Activated CD4-positive, alpha-beta T cell treated with anti-CD3 and anti-CD28 coated beads for 48 hours (primary cell): ENCODE measurements at places on chromosomes 5 and 9.

- no peak for DNase-seq
Observed at GRCh38 chr5:134642931-134643530, 5.6 kb upstream of the SEC24A start.

- DNase-seq = peak; percentile 39
Observed at GRCh38 chr5:141914199-141914743, 9.4 kb upstream of the DELE1 start.

GRCh38 chr5:38806775-38807258, 39.0 kb upstream of the OSMR start:
- peak; percentile 50 for DNase-seq

GRCh38 chr9:83466351-83466750, 71.8 kb downstream of the FRMD3 start:
- DNase-seq = no peak

GRCh38 chr9:84463272-84463671, 122.7 kb upstream of the SLC28A3 start:
- no peak for DNase-seq

- DNase-seq = no peak
Observed at GRCh38 chr5:66660396-66660795, 64.2 kb downstream of the MAST4 start.

DNA sequence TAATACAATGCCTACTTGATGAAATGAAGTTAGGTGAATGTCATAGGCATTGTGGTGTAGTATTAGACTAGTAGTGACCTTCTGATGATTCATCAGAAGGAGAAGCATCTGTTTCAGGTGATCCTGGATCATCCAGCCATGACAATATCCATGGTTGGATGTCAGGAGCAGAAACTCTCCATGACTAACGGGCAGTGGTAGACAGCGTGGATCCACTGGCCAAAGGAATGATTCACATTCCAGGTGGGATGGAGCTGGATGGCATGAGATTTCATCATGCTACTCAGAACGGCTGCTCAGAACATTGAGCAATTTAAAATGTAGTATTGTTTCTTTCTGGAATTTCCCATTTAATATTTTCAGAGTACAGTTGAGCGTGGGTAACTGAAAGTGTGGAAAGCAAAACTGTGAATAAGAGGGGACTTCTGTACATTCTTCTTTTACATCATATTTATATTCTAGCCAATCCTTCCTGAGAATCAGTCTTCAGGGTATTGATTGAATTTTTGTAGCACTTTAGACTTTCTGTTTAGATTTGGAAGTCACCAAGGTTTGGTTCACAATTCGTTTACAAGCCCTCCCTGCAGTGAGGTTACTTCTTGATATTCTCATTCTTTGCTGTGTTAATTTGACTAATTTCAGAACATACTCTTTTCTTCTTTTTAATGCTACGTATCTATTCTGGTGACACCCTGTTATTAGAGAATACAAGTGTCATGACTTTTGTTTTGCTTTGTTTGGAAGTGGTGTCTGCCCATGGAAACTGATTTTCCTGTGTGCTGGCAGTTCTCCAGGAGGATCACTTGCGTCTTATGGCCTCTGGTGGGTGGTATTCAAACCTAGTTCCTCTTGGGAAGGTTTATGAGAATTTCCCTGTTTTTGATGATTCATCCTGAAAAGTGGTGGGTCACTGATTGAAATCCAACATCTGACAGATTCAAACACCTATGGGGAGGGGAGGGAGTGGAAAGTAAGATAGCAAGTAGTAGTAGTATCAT, 12.2 kb upstream of the CLINT1 start:
- DNase-seq = no peak

DNA sequence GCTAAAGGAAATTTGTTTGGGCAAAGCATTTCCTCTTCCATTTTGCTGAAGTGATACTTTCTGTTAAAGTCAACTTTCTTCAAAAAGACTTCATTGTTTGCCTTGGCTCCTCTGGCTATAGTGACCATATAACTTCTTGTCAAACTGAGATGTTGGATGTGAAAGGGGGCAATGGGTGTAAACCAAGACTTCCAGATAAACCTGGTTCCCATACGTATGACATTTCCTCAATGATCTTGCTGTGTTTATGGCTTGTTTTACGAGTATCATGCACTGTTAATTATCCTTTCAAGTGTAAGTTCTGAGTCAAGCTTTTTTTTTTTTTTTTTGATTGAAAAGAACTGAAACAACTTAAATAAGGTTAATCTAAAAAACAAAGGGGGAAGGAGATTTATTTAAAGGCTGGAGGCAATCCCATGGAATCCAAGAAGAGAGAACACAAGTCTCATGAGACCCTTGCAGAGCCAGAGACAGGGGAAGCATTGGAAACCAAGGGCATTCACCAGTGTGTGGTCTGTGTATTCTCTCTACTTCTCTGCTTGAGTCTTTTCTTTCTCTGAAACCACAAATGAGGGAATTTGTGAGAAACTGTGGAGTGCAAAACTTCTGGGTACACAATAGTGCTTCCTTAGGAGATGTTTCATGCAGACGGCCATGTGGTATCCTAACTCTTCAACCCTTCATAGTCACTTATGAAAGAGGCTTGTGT, 335.3 kb downstream of the RAB3C start:
- DNase-seq = no peak

- no peak for DNase-seq
Observed at GRCh38 chr5:33827885-33828284, 63.9 kb downstream of the ADAMTS12 start.

DNA sequence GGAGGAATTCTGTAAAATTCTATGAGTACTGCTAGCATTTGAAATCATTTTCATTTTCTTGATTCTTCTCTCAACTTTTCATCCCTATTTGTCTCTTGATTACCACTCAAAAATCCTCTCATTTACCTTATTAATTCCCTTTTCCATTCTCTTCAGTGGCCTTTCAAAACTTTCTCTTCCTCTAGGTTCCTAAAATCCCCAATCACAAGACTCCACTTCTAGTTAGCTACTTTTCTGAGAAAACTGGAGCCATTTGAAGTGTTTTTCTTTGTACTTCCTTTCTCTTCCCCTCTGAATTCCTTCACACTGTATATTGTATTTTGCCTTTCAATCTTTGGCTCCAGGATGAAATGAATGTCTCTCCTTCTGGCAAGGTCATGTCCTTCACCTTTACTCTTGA, 61.3 kb upstream of the NR4A3 start:
- no peak for DNase-seq

- no peak for DNase-seq
Observed at GRCh38 chr5:168962306-168962705, 338.6 kb downstream of the SLIT3 start.

- no peak for DNase-seq
Observed at GRCh38 chr5:158484150-158484549, 615.6 kb downstream of the EBF1 start.

DNA sequence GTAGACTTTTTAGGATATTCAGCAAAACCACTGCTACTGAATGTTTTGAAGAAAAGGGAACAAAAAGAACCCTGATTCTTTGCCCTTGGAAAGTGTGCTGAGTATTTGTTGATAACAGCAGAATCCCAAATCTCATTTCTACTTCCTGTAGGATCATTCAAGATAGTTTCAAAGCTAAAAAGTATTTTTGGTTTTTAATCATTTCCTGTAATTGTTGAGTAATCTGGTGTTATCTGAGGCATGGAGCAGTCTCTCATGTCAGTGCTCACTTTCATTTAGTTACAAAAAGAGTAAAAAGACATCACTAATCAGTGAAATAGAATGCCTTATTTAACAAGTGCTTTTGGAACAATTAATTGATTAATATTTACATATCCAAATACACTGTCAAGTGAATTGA, 56.1 kb downstream of the ITGA2 start:
- DNase-seq = no peak

- DNase-seq = no peak
Observed at GRCh38 chr5:173016598-173017046, 33.1 kb downstream of the ATP6V0E1 start.
